ENCODE measurements at places on chromosomes 2 and 18.

- peak; percentile 52 for DNase-seq
Observed at GRCh38 chr2:231648579-231649174, 56.0 kb downstream of the TEX44 start.

DNA sequence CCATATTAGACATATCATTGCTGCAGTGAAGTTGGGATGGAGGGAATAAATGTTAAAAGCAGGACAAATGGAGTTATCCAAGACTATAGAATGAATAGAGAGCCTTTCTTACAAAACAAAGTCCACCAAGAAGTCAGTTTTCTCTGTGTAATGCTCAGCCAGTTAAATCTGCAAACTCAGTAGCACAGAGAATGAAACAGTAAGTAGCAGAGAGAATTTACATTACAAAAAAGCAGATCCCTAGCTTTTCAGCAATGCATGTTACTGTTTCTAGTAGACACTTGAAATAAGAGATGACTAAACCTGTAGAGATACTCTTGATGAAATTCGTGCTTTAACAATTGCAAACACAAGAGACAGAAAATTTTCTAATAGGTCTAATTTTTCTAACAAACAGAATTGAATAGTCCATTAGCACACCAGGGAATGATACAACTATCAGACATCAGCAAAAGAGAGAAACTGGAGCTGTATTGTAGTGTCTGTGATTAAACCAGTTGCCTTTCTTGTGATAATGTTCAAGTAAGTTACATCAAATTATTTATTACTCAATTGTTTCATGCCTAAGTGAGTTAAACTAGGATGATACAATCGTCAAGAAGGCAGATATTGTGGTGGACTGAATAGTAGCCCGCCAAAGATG is 322.2 kb upstream of the DDX18 start:
- no peak for DNase-seq

- no peak for DNase-seq
Observed at GRCh38 chr2:41735476-41735875, 312.3 kb upstream of the PKDCC start.

- no peak for DNase-seq
Observed at GRCh38 chr2:69138247-69138772, 125.3 kb downstream of the ANTXR1 start.

GRCh38 chr2:191081411-191082155 is 67.6 kb upstream of the STAT1 start:
- DNase-seq: no peak

DNA sequence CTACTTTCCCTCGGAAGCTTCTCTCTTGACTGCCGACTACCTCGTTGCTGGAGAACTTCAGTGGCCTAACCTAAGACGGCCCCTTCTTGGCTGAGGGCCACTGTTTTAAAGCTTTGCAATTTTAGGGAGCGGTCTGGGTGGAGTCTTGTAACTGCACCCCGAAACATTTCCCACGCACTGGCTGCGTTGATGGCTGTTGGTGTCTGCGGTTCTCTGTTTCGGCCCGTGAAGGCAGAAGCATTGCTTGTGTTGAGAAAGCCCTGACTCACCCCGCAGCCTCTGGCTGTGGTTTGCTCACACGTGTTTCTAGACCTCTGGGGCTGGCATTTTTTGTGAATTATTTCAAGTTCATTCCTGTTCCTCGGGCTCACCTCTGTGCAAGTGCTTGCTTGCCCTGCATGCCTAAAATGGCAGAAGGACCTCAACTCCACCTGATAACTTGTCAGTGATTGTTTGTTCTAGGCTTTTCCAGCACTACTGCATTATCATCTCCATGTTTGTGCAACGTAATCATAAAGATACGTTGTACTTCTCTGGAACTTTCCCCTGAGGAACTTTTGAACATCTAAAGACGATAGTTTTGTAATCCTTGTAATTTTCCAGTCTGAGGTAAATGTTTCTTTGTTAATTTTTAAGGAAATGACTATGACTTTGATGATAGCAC is 94.2 kb upstream of the DLX2 start:
- peak; percentile 30 for DNase-seq

DNA sequence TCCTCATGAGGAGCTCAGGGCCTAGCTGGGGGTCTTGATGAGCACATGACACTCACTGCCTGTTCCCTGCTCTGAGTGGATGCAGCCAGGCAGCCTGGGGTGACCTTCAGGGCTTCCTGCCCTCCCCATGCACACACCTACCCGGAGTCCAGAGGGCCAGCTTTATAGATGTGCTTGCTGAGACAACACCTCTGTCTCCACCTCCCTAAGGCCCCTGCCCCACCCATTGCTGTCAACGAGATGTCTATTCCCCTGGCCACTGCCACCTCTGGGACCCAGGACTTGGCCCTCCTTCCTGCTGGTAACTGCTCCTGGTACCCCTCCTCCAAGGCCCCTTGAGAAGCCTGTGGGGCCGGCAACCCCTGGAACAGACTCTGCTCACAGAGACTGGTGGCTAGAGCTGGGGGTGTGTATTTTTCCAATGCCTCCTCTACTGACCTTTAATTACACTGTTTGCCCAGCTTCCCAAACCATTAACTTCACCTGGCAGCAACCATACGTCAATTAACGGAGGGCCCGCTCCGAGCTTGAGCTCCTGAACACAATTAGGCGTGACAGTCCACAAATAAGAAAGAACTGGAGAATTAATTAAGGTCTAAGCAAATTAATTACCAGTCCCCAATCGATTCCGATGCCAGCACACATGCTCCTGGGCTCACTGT is 66.3 kb downstream of the EMX1 start:
- DNase-seq: no peak

DNA sequence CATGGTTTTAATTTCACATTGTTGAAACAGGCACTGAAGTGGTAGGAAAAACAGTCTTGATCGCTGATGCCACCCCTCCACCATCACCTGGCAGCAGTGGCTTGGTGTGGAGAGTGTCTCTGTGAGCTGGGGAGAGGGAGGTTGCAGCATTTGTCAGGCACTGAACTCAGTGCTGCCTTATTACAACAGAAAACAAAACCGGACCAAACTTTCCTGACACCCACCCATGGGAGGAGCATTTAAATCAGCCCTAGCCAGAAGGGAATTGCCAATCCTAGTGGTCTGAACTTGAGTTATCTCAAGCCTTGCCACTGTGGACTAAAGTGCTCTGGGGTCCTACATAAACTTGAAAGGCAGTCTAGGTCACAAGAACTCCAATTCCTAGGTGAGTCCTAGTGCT is 103.0 kb upstream of the LGALSL start:
- DNase-seq: no peak

GRCh38 chr2:27638037-27638637 is 9.3 kb downstream of the GPN1 start:
- DNase-seq: no peak

GRCh38 chr18:69401226-69401971 is 711 bp downstream of the DOK6 start:
- no peak for DNase-seq

DNA sequence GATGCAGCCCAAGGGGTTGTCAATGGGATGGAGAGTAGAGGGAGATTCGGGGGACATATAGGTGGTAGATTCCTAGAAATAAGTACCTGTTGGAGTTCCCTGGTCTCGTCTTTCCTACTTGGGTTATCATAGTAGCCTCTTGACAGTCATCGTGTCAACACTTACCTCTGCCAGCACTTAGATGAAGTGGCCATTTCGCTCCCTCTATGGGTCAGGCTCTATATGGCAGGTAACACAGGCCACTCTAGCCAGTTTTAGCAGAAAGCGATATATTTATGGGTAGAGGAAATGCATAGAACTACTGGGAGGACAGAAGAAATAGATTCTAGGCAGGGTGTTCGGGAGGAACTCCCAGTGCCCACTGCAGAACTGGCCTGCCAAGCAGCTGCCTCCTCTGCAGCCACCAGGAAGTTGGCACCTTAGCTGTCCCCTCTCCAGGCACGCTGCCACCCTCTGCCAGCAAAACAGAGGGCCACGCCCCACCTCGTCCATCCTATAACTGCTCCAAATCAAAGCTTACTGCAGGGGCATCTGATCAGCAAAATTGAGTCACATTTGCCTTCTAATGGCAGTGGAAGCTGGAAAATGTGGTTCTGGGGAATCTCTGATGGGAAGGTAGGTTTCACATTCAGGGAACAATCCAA is 181.3 kb downstream of the INSIG2 start:
- no peak for DNase-seq

- no peak for DNase-seq
Observed at GRCh38 chr2:2942906-2943305, 434.7 kb downstream of the EIPR1 start.

GRCh38 chr2:229202646-229203045 is 68.4 kb downstream of the PID1 start:
- DNase-seq: no peak

DNA sequence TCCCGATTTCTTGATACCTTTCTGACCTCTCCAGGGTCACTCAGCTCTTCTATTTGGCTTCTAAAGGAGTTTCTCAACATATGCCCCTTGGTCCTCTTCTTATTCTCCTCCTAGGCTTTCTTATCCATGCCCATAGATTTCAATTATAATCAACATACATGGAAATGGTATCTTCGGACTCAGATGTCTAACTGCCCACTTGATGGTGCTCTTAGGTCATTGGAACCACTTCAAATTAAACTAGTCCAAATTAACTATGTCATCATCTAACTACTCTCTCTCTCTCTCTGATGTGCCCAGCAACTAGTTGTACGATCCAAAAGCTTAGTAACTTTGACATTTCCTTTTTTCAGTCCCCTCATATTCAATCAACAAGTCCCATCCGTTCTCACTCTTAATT is 43.2 kb upstream of the GPR75 start:
- DNase-seq: no peak

GRCh38 chr2:201137505-201138400 is 21.8 kb downstream of the CFLAR start:
- DNase-seq: no peak

GRCh38 chr2:99939135-99939534 is 203.3 kb downstream of the AFF3 start:
- DNase-seq: no peak

GRCh38 chr2:215624423-215624829 is 188.6 kb upstream of the FN1 start:
- no peak for DNase-seq

- DNase-seq: no peak
Observed at GRCh38 chr2:19362094-19362754, 3.8 kb upstream of the OSR1 start.

- DNase-seq: no peak
Observed at GRCh38 chr18:79411614-79412526, 16.1 kb downstream of the NFATC1 start.

GRCh38 chr2:38599706-38600105 is 3.0 kb downstream of the HNRNPLL start:
- no peak for DNase-seq

- no peak for DNase-seq
Observed at GRCh38 chr18:457521-458412, 42.7 kb downstream of the COLEC12 start.

DNA sequence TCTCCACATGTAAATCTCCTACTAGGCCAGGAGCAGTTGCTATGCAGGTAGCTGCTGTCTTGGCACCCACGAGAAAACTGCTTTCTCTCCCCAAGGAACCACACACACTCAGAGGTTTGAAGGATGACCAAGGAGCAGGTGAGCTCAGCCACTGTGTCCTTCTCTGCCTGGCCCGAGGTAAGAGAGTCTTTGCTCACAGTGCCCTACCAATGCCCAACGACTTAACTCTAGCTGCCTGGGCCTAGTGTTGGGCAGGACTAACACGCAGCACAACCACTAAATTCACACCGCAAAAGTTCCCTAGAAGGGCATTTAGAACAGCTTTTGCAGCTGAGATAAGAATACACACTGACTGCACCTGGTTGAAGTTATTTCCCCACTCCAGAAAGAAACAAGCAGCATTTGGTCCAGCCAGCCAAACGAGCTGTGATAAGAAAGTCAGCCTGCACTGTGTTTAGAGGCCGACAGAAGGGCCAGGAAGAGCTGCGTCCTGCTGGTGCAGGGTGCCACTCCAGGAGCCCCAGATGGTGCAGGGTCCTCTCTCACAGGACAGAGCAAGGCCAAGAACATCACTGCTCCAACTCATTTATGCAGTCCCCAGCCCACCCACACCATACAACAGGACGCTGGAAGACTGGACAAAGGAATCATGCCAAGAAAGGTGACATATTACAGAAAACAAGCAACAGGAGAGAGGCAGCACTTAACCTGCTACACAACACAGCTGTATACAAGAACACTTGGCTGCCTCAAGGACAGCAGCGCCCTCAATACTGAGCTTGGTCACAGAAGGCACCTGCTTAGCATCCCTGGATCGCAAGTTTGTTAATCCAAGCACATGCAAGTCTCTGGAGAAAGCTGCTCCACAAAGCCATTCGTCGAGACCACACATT is 12.5 kb downstream of the HDLBP start:
- no peak for DNase-seq

DNA sequence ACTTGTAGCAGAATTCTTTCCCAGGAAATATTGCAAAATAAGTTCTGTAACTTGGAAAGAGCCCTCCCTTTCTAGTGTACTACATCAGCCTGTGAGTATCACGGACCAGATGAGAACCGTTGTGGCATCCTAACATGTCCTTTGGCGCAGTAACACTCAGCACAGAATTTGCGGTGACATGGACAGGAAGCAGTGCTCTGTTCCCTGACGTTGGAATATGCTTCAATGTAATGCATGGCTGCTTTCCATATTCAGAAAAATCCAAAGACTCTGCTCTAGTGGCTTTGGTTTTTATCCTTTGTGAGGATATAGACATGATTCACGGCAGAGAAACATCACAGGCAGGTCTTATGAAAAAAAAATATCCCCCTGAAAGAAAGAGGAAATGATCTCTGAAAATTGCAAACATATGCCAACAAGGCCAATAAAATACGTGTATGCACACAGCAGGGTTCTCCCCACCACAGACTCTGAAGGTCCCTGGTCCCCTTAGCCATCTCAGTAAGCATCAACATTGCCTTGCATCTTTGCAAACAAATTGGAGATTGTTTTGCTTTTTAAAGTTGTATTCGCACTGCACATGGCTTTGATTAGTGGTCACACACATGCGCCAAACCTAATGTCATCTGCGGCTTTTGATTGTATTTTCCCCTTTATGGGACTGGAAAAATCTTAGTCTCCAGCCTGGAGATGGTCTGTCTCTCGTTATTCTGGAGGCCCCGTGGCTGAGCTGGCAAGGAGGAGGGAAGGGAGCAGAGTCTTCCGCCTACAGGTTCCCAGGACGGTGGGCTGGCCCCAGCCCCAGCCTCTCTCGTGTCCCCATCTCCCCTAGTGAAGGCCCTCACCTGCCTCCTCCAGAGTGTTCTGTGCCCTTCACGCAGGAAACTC is 122.9 kb downstream of the COPS8 start:
- no peak for DNase-seq

DNA sequence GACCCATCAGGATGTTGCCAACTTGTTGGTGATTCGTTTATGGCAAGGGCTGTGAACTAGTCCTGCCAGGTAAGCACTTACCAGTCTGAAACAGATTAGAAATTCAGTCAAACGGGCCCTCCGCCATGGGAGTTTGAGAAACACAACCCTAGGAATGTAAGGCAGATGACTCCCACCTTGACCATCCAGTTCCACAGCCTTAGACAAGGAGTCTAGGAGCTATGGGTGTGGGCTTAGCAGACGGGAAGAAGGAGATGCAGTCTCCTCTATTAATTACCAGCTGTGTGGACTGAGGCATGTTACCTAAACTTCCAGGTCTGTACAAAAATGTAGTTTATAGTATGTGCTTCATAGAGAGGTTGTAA is 319.4 kb upstream of the NCKAP5 start:
- no peak for DNase-seq

GRCh38 chr2:84713441-84713840 is 167.4 kb downstream of the TRABD2A start:
- DNase-seq: no peak

GRCh38 chr18:57148263-57148662 is 1.4 kb downstream of the BOD1L2 start:
- DNase-seq: no peak

Data from T1000 (cell line).